ENCODE measurements at places on chromosomes 11 and 22.

DNA sequence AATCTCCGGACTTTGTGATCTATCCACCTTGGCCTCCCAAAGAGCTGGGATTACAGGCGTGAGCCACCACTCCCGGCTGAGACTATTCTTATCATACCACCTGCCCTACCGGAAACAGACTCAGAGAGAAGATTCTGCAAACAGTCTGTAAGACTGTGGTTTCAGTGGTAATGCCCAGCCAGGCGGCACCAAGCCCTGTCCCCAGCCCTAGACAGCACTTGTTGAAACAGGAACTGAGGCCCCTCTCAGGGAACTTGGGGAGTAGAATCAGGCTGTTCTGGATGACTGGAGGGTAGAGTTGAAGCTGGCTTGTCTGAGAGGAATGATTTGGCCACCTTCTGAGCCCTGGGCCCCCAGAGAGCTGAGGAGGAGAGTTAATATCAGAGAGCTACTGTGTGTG, 1.3 kb upstream of the INSC start:
- peak; percentile 45 for DNase-seq

DNA sequence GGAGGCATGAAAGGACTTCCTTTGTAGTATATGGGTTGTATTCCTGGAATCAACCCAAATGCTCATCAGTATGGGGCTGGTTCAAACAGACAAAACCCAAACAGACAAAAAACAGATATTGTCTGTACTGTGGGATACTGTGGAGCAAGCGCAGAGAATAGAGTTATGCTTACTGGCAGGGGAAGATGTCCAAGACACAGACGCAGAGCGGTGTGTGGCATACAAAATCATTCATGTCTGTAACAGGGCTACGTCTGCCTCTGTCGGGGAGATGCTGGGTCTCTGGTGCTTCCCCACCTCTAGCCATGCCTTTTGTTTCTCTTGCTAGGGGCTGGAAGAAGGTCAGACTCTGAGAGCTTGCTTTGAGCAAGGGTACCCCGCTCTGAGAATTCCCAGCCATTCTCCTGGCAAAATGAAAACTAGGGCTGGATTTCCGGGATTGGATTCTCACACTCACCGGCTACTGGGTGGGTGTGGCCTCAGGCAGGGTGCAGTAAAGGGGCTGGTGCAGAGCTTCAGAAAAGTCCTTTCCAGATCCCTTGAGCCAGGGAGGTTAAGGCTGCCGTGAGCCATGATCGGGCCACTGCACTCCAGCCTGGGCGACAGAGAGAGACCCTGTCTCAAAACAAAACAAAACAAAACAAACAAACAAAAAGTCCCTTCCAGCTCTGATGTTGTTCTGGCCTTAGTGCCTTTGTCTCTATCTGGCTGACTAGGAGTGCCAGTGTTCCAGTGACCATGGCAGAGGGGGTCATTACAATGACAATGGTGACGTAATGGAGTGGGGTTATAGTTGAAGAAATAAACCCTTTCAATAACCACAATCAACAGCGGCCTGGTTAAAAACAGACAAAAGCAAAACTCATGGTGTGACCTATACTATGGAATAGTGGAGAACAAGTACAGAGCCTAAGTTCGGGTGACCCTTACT, 2.9 kb upstream of the ABCC8 start:
- DNase-seq = no peak

- DNase-seq = no peak
These were observed 13.2 kb downstream of the KCNJ4 start for GRCh38 chr22:38441620-38442287.

GRCh38 chr11:32831221-32831620, 1.5 kb downstream of the PRRG4 start:
- no peak for DNase-seq

- DNase-seq = no peak
These were observed 271.6 kb upstream of the CADM1 start for GRCh38 chr11:115775846-115776245.

GRCh38 chr11:64223001-64223651, 2.9 kb downstream of the TRPT1 start:
- DNase-seq = no peak

GRCh38 chr11:8671651-8672062, 10.8 kb downstream of the TRIM66 start:
- DNase-seq = no peak

- DNase-seq = no peak
These were observed 245.6 kb upstream of the B3GAT1 start for GRCh38 chr11:134657631-134658030.

- DNase-seq = peak; percentile 64
These were observed 1.6 kb upstream of the ELFN2 start for GRCh38 chr22:37428649-37429586.

DNA sequence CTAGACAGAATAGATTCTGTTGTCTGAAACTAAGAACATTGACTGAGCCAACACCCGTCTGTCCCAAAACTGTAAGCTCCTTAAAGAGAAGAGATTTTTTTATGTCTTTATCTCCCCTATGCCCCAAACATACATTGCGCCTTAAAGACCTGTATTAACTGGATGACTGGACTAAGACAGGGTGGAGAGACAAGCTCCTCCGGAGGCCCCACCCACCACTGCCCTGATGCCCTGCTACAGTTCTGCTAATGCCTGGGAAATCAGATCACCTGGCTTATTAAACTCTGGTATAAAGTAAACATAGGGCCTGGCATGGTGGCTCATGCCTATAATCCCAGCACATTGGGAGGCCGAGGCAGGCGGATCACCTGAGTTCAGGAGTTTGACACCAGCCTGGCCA, 203.7 kb downstream of the TENM4 start:
- no peak for DNase-seq

Data from GM12891 (cell line).